ENCODE measurements at places on chromosomes 4 and X.

GRCh38 chrX:22249371-22249770 lies 23.3 kb upstream of the CBLL2 start:
- no peak for DNase-seq

DNA sequence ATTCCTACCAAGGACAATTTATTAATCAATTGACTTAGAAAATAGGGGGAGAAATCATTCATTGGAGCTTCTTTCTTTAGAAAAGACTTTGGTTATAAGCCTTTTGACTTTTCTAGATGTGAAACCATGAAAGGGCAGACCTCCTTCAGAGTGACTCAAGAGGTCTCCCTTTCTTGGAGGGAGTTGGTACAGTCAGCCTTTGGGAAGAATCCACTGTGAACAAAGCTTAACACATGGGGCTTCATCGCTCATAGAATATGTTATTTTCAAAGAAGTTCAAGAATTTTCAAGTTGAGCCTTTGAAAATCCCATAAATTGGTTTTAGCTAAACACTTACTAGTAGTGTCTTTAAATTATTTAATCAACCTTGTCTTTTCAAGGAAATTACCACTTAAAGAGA lies 28.0 kb downstream of the RIPPLY1 start:
- no peak for DNase-seq

GRCh38 chrX:3485727-3486126 lies 139.3 kb upstream of the MXRA5 start:
- no peak for DNase-seq

GRCh38 chrX:19811807-19812604 lies 75.4 kb downstream of the SH3KBP1 start:
- no peak for DNase-seq

DNA sequence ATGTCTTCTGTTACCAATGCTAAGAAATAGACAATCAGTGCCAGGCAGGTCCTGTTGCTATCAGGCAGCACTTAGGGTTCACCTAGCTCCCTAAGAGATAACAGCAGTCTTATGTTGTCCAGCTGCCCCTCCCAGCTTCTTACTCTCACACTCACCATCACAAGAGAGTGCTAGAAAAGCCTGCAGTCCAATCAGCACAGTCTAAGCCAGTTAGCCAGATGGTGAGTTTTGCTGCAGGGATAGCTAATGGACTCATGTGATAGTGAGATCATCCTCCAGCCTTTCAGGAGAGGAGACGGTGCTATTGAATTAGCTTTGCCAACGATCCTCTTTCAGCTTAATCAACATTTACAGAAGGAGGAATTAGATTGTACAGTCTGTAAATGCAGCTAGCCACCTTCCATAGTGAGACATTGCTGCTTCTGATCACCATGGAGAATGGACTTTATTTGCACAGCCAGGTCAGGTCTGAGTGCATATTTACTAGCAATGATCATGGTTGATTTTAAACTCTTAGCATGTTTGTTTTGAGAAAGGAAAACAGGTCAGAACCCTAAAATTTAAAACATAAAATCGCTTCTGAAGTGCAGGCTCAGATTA lies 438.3 kb downstream of the CENPC start:
- no peak for DNase-seq

GRCh38 chr4:37793562-37793961 lies 32.9 kb upstream of the PGM2 start:
- no peak for DNase-seq

GRCh38 chrX:72349190-72349589 lies 43.5 kb upstream of the CITED1 start:
- no peak for DNase-seq

DNA sequence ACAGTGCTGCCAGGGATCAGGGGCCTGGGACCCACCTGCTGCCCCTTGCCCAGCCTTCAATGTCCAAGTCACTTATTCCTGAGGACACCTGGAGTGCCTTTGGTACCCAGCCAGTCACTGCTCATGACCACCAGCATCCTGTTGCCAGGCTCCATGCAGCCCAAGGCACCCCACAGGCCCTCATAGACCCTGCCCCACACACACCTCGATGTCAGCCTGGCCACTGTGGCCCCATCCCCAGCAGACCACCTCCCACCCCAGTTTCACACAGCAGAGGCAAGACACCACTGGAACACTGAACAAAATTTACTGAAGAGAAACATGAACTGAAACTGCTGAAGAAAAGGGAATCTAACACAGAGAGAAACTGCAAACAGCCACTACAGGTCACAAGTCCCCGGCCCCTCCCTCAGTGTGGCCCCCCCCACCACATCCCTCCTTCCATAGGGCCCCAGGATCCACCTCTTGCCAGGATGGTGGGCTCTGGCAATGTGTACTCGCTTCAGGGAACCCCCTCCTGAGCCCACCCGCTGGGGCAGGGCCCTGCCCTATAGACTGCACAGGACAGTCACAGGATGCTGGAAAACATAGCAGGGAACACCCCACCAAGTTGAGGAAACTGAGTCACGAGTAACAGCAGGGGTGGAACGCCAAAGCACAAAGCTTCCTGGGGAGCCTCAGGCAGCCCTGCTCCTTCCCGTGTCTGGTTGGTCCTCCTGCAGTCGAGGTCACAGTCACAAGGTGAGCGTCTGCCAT lies 5.2 kb downstream of the PNMA5 start:
- no peak for DNase-seq

GRCh38 chr4:47566566-47566965 lies 81.5 kb downstream of the ATP10D start:
- DNase-seq, result no peak

DNA sequence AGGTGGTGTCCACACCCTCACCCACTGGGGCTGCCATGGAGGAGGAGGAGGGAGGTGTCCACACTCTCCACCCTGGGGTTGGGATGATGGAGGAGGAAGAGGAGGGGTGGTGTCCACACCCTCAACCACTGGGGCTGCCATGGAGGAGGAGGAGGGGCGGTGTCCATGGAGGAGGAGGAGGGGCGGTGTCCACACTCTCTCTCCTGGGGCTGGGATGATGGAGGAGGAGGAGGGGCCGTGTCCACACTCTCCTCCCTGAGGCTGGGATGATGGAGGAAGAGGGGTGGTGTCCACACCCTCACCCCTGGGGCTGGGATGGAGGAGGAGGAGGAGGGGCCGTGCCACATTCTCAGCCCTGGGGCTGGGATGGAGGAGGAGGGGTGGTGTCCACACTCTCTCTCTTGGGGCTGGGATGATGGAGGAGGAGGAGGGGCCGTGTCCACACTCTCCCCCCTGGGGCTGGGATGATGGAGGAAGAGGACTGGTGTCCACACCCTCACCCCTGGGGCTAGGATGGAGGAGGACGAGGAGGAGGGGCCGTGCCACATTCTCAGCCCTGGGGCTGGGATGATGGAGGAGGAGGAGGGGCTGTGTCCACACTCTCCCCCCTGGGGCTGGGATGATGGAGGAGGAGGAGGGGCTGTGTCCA lies 231.7 kb downstream of the CRLF2 start:
- DNase-seq, result no peak

DNA sequence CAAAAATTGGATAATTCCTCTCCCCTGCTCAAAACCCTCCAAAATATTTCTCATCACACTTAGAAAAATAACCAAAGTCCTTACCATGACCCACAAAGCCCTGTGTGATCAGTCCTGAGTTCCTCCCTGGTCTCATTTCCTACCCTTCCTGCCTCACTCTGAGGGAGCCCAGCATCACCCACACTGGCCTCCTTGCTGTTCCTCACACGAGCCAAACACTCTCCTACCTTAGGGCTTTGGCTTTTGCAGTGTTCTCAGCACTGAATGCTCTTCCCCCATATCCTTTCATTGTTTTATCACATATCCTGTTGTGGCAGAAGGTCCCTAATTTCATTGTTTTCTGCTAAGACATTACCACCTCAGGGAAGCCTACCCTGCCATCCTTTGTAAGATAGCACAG lies 12.2 kb downstream of the MGAT4D start:
- DNase-seq, result no peak

- DNase-seq, result no peak
These were observed 30.2 kb downstream of the ASB5 start for GRCh38 chr4:176238826-176239225.

- DNase-seq, result peak; percentile 46
These were observed at the start of gene CHST7 for GRCh38 chrX:46573331-46573891. TSS of gene CHST7 (plus strand) at chrX:46573765. CDS start at chrX:46573932, 167 bp downstream.

- no peak for DNase-seq
These were observed 1.9 kb downstream of the GRPEL1 start for GRCh38 chr4:7066006-7066405.

DNA sequence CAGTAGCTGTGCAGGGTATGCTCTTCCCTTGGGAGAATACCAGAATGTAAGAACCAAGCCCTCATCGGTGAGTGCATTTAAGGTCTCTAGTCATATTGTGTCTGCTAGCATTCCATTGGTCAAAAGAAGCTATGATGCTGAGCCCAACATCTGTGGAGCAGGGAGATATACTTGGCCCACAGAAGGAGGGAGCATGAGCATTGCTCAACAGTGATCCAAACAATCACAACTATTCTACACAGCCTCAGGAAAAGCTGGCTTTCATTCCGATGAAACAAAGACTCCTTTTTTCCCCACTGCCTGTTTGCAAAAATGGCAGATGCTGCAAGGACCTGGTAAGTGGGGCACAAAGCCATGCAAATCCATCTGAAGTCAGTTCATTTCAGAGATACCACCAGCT lies 80.6 kb upstream of the DHX15 start:
- no peak for DNase-seq

DNA sequence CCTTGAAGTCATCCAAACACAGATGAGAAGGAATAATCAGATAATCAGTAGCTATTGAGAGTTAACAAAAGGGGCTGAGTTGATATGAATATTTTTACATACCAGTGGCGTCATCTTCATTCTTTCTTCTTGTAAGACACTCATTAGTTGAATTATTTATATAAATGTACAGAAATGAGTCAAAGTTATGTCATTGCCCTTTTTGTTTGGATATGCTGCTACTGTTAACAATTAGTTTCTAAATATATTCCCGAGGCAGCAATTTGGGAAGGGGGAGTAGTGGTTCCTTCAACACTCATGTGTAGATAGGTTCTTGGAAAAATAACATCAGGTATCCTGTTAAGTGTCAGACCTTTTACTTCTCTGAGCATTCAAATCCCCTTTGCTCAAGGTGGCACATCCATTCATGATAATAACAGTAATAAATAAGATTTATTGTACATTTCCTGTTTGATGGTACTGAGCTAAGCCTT lies 436.6 kb downstream of the SPRY1 start:
- DNase-seq, result no peak

DNA sequence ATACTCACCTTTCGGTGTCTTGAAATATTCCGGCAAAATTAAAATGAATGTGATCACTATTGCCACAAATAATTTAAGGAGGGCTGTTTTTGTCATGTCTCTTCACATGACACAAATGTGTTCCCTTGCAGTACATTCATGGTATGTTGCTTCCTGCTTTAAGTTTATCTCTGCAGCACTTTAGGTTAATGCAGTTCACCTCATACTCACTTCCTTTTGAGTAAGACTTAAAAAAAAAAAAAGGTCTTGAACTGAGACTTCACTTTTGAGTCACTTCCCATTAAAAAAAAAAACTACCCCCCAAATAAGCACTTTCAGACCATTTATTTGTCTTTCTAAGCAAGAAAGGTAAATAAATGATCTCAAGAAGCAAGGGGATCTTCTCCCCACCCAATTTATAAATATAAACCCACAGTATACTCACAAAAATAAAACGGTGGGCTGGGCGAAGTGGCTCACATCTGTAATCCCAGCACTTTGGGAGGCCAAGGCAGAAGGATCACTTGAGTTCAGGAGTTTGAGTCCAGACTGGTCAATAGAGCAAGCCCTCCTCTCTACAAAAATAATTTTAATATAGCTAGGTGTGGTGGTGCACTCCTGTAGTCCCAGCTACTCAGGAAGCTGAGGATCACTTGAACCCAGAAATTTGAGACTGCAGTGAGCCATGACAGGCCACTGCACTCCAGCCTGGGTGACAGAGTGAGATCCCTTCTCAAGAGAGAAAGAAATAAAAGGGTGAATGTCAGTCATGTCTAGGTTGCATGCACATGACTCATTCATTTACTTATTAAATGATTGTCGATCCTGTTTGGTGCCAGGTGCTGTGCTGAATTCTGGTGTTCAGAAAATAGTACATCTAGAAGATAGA lies at the start of gene TMEM156:
TSS of gene TMEM156 (minus strand) at position 192 of the 868 bp plus-strand sequence. CDS start at position 96, 96 bp downstream.
- no peak for DNase-seq

DNA sequence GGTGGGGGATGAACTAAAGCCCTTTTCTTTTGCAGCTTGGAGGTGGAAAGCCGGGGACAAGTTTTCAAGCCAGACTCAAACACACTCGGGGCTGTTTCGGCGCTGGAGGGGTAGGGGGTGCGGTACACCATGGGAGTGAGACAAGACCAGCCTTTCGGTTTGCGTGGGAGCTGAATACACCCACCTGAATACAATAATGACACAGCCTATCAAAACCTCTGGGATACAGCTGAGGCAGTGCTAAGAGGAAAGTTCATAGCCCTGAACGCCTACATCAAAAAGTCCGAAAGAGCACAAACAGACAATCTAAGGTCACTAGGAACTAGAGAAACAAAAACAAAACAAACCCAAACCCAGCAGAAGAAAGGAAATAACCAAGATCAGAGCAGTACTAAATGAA lies 163.3 kb downstream of the ATRX start:
- DNase-seq, result no peak

DNA sequence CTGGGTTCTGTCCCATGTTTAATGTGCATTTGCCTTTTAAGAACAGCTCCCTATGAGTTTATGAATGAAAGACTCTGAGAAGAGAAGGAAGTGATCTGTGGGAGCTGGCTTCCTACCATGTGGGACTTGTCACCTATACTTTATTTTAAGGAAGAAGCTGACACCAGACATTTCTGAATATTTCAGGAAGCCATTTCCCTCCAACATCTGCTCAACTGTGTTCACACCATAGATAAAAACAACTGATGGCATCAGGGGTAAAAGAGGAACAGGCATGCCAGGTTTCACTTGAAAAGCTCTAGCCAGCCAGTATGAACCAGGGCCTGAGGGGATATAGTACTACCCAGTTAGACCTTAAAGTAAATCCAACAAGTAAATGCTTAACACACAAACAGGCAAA lies 116.0 kb downstream of the COL4A6 start:
- no peak for DNase-seq

GRCh38 chr4:85393201-85393600 lies 81.7 kb upstream of the ARHGAP24 start:
- no peak for DNase-seq

DNA sequence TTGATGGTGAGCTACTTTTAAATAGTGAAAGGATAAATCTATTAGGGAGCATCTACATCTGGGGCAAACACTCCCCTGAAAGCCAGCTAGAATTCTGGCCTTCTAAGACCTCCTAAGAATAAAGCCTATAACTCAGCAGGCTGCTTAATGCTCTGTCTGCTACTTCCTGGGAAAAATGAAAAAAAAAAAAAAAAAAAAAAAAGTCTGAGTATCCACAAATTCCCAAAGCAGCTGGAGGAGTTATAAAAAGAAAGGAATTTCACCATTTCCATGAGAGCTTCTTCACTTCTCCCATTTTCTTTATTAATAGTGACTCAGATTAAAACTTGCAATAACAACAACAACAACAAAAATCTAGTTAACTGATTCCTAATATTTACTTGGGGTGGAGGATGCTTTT lies 511.2 kb downstream of the INPP4B start:
- DNase-seq, result no peak

GRCh38 chr4:142933207-142933606 lies 87.1 kb upstream of the INPP4B start:
- DNase-seq, result no peak

GRCh38 chr4:66609014-66609413 lies 936.3 kb downstream of the CENPC start:
- DNase-seq, result no peak

GRCh38 chr4:147683188-147683591 lies 773 bp downstream of the PRMT9 start:
- DNase-seq, result no peak

All from activated T-helper 1 cell treated with Interleukin-2 at 50 U/mL for 16 hours (primary cell).